HS-27A (cell line): ENCODE measurements at places on chromosomes 1 and 21.

- DNase-seq: no peak
Measured at GRCh38 chr1:27952147-27952546, 7.6 kb upstream of the XKR8 start.

DNA sequence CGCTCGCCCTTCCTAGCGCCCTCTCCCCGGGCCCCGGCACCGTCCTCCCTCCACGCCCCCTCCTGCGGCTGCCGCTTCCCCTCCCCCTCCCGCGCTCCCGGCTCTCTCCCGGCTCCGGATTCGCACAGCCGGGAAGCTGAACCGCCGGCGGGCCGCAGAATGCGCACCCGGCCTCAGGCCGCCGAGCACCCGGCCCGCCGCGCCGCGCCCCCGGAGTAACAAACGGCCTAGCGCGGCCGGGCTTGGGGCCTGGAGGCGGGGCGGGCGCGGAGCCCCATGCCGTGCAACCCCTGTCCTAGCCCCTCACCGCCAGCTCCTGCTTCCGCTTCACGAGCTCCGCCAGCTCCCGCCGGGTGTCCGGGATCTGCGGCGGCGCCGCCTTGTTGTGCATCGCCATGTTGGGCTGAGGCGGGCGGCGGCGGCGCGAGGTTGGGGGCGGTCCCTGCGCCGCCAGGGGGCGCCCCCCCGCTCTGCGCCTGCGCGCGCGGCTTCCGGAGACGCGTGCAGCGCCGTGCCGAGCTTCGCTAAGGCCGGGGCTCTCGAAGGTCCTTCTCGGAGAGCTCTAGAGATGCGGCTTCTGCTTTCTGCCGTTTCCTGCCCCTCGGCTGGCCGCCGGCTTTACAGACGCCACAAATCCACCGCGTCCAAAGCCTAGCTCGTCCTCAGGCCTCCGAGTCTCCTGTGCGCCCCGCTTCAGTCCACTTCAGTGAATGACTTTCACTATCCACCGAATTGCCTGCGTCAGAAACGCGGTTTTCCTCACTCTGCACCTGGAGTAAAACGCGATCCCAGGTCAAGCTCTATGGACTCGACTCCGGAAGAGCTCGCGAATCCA, at the start of gene MEAF6:
MEAF6 (minus strand) TSS at position 417 of the 835 bp plus-strand sequence; CDS start at position 397, 20 bp downstream.
- peak; percentile 55 for DNase-seq

- DNase-seq: no peak
Measured at GRCh38 chr1:112417271-112417670, 21.3 kb downstream of the CTTNBP2NL start.

- DNase-seq: no peak
Measured at GRCh38 chr1:116721451-116722007, 32.7 kb upstream of the CD2 start.

- DNase-seq: no peak
Measured at GRCh38 chr1:3992103-3992556, 92.1 kb upstream of the C1orf174 start.

DNA sequence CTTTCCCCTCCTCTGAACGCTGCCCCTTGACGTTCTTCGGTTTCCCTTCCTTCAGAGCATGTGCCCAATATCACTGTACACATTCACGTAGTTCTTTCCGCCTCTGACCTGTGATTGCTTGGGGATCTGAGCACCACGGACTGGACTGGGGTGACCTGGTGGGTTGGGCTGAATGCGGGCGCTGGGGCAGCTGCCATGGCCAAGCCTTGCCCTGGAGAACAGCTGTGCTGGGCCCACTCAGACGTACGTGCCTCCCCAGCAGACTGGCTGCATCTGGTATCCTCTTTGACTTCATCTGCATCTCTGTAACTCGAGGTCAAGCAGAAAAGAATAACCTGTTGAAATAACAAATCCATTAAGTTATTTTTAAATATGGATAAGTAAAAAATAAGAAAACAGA, 35.1 kb upstream of the DISC1 start:
- no peak for DNase-seq

DNA sequence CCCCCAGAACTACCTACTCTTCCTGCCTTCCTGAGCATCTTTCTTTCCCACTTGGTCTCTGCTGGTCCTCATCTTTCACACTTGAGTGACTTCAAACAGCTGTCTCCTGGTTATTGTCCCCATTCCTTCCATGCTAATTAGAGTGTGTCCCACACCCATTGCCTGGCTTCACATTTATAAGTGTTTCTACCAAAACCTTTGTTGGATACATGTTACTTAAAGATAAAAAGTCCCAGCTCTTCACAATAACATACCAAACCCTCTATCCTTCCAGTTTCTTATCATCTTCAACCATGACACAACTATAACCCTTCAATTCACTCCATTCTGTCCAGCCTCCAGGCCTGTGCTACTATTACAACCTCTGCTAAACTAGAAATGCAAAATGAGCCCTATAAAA, 41.0 kb downstream of the VCAM1 start:
- DNase-seq: no peak

DNA sequence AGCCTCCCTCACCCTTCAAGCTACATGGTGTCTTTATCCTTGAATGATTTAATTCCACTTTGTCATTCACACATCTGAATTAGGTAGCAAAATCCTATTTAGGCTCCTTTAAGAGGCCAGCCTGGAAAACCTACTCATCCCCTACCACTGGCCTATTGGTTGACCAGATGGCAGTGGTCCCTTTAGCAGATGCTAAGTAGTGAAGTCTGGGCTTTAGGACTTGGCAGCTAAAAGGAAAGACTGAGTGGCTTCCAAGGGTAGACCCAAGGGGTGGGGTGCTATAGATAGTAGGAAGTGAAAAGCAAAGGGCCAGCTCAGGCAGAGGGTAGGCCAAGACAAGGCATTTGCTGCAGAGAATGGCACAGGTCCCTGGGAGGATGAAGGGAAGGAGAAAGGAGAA, 46.6 kb downstream of the KCNJ6 start:
- DNase-seq: no peak

DNA sequence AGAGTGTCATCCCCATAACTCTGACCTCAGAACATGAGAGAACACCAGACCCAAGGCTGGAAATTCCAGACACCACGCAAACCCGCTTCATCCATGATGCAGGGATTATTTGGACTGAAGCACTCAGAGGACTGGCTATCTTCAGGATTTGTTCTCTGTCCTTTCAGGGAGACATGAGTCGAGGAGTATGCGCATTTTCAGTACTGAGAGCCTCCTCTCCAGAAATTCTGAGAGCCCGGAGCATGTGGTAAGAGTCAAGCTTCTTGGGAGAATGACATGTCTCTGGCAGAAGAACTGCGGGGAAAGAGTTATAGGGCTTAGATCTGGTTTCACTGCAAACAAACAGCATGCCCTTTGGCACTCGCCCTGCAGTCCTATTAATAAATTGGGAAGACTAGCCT, 6.9 kb downstream of the LAX1 start:
- no peak for DNase-seq

- no peak for DNase-seq
Measured at GRCh38 chr1:201640624-201641023, 101.7 kb downstream of the NAV1 start.

DNA sequence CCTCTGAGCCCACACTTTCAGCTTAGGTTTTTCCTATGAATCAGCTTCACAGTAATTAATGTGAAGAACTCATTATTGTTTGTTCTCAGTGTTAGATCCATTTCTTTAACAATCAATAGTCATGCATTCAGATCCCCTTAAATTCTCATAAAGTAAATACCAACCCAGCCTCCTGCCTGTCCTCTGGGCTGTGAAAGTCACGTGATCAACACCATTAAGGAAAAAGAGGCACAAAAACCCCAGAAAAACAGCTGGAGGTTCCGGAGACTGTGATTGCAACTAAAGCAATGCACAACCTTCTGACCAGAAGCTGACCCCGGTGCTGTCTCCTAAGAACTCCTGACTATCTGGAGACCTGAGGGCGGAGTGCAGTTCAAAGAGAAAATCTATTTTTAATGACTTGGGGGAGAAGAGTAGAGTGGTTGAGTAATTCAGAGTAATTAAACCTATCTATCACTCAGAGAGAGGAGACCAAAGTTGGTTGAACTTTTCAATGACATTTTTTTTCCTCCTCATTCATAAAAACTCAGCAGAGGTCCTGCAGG, 132.5 kb downstream of the PLXNA2 start:
- no peak for DNase-seq

- DNase-seq: no peak
Measured at GRCh38 chr1:15712168-15712567, 23.9 kb upstream of the SLC25A34 start.

- DNase-seq: peak; percentile 79
Measured at GRCh38 chr21:35256468-35256988, 207.4 kb upstream of the RUNX1 start.
